ENCODE measurements at places on chromosomes 1 and 21.

- no peak for DNase-seq
These were observed 449.1 kb downstream of the GPATCH2 start for GRCh38 chr1:217181756-217182155.

DNA sequence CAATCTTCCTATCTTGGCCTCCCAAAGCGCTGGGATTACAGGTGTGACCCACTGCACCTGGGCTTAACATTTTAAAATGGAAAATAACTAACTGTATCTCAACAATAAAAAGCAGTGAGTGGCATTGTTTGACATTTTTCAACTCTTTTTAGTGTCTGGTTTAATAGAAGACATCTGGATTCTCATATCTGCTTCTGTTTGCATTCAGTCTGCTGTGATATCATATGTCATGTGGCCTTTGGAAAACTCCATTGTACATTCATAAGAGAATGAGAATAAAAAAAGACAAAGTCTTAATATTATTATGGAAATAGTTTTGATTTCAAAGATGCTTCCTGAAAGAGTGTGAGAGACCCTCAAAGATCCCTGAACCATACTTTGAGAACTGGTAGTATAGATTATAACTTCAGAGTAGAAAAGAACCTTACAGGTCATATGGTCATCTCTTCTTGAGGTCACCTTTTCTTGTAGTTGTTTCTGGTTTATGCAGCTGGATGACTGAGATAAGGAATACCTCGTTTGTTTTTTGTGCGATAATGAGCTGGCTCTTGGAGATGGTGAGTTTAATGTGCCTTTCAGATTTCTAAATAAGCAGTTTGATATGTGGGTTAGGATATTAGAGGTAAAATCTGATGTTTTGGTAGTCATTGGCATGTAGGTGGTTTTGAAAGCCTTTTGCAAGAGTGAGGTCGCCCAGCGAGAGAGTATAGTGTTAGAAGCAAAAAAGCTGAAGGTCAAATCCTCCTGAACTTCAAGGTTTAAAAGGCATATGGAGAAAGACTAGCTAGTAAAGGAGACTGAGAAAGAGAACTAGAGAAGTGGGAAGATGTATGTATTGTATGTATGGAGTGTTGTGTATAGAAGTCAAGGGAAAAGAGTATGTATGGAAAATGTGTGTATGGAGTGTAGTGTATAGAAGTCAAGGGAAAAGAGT, 17.2 kb downstream of the CEP350 start:
- no peak for DNase-seq

DNA sequence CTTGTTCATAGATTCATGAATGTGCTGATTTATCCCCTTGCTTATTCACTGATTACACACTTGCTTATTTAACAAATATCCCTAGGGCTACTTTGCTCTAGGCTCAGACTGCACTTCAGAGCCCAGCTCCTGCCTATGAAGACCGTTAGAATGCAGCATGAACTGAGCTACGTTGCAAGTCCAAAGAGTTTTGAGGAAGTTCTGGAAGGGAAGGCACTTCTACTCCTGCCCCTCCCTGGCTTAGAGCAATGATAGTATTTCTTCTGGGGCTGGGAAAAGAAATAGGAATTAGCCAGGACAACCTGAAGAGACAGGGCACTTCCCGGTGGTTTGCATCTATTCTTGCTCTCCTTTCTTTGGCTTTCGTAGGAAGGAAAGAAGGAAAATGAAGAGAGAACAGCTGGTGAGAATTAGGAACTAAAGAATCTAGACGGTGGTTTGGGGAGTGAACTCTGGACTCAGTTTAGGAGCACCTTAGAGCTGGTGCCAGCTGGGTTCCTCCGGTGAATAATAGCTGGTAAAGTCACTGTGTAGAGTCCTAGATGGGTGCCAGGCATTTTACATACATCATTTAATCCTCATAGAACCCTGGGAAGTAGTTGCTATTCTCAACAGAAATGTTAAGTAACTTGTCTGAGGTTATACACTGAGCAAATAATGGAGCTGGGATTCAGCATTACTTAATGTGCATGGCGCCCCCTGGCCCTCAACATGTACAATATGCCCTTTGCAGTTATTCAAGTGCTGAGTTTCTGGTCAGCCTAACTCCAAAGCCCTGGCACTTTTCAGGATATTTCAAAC, 65.9 kb downstream of the NDUFS5 start:
- DNase-seq, result no peak

- DNase-seq, result no peak
These were observed 17.3 kb downstream of the ENAH start for GRCh38 chr1:225635649-225636048.

DNA sequence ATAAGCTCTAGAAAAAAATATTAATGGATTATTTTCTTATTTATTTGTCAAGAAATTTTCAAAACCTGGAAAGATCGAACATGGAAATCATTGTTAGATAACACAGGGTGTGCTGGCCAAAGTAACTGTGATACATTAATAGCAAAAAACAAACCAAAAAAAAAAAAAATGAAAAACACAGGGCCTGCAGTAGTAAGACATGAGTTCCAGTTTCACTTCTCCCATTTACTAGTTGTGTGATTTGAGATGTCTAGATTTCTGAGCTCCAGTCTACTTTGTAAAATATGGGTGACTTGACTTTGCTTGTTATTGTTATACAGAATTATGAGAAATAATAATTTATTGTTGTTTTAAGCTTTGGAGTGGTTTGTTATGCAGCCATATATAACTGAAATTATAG, 13.6 kb downstream of the FAM177B start:
- DNase-seq, result no peak

- DNase-seq, result no peak
These were observed 21.3 kb upstream of the TARBP1 start for GRCh38 chr1:234500269-234500668.

GRCh38 chr1:53913352-53914033, 19.5 kb downstream of the DIO1 start:
- DNase-seq, result no peak

DNA sequence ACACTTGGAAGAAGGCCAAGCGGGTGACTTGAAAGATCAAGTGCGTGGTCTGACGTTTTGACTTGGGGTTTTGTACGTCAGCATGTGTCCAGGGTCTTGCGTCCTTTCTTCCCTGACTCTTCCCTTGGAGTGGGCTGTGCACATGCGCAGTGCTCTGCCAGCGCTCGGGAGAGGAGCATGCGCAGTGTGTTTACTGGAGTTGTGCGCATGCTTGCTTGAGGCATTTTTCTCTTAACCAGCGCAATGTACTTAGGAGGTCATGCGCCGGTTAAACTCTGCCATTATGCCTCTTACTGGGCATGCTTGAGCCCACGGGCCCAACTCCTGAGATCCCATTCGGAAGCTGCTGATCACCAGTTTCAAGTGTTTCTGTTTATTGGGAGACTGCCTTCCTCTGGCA, 242.5 kb upstream of the AJAP1 start:
- no peak for DNase-seq

DNA sequence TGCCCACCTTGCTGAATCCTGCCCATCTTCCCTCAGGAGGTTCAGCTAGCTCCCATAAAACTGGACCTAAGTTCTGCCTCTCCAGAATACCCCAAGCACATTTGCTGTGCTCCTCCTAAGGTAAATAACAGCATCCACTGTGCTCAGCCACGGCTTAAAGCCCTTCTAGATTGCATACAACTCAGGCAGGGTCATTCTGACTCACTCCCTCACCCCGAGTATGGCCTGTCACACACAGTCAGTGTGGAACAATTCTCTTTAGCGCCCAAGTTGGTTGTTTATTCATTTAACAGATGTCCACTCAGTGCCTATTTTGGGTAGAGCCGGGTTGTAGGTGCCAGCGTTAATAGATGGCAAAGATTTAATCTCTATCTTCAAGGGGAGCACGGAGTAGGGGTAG, 147.5 kb upstream of the EDN2 start:
- DNase-seq, result no peak

DNA sequence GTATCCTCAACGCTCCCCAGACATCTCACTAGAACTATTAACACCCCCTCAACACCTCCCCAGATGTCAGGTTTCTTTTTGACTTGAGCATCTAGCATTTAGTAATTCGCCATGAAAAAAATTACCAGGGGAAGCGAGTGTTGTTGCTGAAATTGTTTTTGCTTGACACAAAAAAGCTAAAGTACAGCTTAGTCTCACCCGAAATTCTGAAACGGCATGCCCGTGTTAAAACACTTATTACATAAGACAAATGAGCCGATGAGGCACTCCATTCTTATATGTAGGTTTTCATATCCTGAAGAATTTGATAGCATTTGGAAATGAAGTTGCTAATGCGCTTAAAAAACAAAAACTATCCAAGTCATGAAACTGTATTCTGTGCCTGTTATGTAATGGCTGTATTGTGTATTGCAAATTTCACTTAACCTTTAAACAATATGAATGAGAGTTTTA, 1.3 kb upstream of the NRIP1 start:
- peak; percentile 52 for DNase-seq

GRCh38 chr1:18632218-18632588, 1.6 kb downstream of the PAX7 start:
- DNase-seq, result no peak

GRCh38 chr1:34824817-34825454, 32.1 kb downstream of the GJA4 start:
- no peak for DNase-seq

DNA sequence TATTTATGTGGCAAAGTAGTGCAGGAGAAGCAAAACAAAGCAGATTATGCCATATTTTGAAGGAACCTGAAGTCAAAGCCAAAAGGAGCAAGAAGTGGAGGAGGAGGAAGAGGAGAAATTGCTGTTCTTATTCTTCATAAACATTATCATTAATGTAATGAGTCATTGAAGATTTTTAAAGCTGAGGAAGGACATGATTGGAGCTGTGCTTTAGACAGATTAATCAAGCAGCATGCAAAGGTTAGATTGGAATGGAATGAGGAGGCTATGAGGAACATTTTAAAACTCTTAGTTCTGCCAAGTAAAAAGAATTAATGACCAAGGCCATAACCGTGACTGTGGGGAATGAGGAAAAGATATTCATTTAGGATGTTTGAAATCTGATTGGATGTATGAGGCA, 33.0 kb upstream of the HSD17B7 start:
- DNase-seq, result no peak

- DNase-seq, result no peak
These were observed 37.6 kb upstream of the ZNF124 start for GRCh38 chr1:247209396-247209795.

- no peak for DNase-seq
These were observed 130.8 kb downstream of the LYPLAL1 start for GRCh38 chr1:219304227-219305226.

DNA sequence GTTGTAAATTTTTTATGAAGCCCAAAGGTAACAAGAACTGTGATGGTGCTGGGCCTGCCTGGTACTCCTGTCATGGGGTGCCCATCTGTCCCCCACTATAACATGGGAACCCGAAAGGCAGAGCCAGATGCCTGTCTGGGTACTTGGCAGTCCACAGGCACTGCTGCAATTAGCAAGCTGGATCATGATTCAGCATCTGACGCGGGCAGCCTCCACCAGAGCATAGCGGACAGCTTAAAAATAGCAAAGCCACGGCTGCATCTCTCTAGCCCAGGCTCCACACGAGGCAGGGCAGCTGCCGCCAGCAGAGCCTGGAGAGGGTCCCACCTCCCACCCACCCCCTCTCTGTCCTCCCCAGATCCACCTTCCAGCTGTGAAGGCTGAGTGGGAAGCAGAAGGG, 22.9 kb downstream of the SUSD4 start:
- DNase-seq, result no peak

GRCh38 chr1:235783148-235783776, 83.4 kb downstream of the LYST start:
- DNase-seq, result no peak

DNA sequence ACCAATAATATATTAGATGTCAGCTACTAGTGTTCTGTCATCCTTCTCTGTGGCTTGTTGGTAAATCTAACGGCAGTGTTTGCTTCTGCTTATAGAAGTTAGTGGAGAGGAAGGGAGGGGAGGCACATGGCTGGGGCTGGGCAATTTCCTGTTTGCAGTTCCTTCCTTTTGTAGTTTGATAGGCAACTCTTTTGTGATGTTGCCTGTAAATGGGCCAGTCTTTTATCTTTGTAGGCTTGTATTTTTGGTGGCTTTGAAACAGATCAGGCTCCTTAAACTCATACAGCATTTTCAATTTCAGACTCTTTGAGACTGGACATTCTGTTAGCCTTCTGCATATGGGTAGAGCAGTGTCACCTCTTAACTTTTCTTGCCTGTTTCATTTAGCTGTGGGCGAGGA, 48.1 kb downstream of the CDC14A start:
- DNase-seq, result no peak

- no peak for DNase-seq
These were observed 171.9 kb downstream of the PGBD5 start for GRCh38 chr1:230254265-230254664.

DNA sequence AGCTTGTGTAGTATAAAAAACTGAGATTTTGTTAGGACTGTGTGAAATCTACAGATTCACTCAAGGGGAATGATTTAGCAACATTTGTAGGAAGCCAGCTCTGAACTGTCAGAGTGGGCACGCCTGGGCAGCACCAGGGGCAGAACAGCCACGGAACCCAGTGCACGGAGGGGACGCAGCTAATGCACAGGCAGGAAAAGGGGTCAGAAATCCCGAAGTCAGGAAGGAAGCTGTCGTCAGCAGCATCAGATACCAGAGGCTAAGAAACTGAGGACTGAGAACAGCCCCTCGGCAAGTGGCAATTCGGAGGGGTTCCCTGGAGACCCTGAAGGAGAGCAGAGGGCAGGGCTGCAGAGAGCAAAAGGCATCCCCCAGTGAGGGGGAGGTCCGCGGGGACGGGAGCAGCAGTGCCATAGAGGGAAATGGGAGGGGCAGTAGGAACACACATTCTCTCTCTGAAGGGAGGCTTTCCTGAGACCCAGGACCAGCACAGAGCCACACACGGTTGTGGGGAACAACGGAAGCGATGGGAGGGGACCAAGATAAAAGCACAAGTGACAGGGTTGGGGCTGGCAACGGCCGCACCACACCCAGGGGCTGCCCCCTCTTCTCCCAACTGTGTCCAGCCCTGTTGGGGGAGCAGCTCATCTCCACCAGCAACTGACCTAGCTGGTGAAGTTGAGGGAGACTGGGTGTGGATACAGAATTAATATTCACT, 12.7 kb downstream of the UBE2J2 start:
- no peak for DNase-seq

GRCh38 chr1:10686404-10687040, 109.9 kb downstream of the CASZ1 start:
- DNase-seq, result no peak

DNA sequence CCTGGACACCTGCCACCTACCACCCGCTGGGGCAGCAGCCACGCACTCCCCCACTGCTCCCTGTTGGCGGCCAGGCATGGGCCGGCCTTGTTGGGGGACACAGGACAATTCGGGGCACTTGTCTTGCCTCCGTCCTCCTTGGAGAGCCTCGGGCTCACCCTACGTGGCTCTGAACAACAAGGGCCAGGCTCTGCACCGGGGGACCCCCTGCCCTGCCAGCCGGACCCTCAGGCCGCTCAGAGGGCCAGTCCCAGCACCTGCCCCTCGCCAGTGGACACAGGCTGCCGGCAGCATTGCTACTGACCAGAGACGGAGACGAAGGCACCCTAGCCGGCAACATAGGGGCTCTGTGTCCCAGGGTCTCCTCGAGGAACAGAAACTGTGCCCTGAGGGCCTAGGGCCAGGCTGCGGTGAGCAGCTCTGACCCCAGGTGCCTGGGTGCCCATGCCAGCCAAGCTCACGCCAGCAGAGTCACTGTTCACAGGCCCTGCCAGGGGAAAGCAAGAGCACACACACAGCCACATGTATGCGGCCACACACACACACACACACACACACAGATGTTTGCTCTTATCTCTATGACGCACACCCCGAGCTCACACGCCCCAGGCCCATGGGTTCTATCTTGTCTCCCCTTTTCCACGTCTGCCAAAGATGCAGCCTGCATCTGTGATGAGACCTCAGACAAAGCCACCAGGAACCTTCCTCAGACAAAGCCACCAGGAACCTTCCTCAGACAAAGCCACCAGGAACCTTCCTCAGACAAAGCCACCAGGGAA, 45.9 kb downstream of the MORN1 start:
- DNase-seq, result no peak

GRCh38 chr1:214004014-214004413, 16.2 kb downstream of the PROX1 start:
- no peak for DNase-seq
